Endodermal cell (in vitro differentiated cells): ENCODE measurements at places on chromosomes 5 and 9.

- no peak for DNase-seq
These were observed 124.1 kb upstream of the NR5A1 start for GRCh38 chr9:124631326-124631725.

- no peak for DNase-seq
These were observed 350.9 kb downstream of the GLIS3 start for GRCh38 chr9:3948826-3949556.

DNA sequence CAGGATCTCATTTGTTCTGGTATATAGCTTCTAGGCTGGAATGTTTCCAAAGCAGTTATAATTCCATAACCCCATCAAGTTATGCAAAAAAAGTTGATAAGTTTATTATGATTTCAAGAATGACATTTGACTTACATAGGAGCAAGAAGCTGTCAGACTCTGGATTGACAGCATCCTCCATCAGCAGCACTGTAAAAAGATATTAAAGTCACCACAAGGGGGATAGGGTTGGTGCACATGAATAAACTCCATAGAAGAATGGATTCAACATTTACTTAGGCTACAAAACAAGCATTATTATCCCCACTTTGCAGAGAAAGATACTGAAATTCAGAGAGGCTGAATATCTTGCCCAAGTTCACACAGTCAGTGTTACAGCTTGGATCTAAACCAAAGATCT is 208.9 kb upstream of the SLC30A5 start:
- no peak for DNase-seq

DNA sequence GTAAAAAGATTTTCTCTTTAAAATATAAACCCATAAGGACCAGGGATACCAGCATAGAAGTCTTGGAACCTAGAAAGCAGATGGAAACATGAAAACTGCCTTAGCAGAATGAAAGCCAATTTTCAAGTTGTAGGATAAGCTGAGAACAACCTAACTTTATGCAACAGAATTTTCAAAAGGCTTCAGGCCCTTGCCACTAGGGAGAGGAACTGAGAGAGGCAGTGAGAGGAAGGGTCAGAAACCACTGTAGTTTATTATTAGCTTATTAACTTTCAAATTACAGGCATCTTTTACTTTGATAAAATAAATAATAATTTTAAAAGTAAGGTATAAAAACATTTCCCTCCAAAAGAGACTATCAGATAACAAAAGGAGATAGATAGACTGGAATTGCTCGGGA is 33.4 kb downstream of the FAM81B start:
- DNase-seq: no peak

DNA sequence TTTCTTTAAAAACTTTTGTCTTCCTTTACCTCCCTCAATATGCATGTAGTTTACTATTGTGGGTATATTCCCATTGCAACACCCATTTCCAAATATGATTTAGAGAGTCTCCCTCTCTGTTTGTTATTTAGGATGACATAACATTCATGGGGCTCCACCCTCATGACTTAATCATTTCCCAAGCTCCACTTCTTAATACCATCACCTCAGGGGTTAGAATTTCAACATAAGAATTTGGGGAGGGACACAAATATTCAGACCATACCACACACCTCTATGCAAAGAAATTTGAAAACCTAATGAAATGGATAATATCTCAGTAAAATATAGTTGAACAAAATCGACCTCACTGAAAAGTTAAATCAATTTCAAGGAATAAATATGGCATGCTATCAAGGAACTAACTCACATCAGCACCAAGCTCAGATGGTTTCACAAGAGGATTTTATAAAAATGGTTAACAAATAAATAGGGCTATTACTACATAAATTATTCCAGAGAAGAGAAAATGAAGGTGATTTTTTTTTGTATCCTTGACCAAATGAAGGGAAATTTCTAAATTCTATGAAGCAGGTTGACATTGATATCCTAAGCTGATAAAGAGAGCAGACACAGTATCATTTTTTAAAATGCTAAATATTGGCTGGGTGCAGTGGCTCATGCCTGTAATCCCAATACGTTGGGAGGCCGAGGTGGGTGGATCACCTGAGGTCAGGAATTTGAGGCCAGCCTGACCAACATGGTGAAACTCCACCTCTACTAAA is 20.2 kb upstream of the UBTD2 start:
- DNase-seq: peak; percentile 22

GRCh38 chr9:35814841-35815543 is at the start of gene HINT2:
Gene HINT2 (minus strand): TSS chr9:35815042. CDS start chr9:35814979, 63 bp downstream.
- peak; percentile 99 for DNase-seq

DNA sequence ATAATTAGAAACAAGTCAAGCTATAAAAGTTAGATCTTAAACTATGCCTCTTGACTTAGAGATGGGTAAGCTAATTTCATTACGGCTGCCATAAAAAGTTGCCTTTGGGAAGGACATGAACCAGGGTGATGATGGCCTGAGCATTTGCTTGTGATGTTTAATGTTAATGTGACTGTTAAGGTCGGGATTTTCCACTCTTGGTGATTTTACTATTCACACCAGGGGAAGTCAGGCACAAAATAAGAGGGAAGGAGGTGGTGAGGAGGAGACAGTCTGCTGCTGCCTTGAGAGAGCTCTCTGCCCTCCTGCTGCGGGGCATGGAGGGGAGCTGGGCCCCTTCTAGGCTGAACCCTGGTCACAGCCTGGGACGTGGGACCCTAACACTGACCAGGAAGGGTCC is 34.4 kb downstream of the AHRR start:
- DNase-seq: peak; percentile 36

GRCh38 chr5:136063778-136064465 is 35.1 kb downstream of the TGFBI start:
- DNase-seq: peak; percentile 57

GRCh38 chr5:102802708-102803458 is 47.8 kb downstream of the PAM start:
- DNase-seq: no peak

DNA sequence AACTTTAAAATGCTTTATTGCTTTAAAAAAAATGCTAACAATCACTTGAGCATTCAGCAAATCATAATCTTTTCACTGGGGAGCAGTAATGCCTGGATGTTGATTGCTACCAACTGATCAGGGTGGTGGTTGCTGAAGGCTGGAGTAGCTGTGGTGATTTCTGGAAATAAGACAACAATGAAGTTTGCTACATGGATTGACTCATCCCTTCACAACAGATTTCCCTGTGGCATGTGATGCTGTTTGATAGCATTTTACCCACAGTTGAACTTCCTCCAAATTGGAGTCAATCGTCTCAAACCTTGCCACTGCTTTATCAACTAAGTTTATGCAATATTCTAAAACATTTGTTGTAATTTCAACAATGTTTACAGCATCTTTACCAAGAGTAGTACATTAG is 83.3 kb downstream of the MLLT3 start:
- DNase-seq: no peak

GRCh38 chr5:28809811-28810750 is 1771.7 kb upstream of the CDH9 start:
- DNase-seq: peak; percentile 31

DNA sequence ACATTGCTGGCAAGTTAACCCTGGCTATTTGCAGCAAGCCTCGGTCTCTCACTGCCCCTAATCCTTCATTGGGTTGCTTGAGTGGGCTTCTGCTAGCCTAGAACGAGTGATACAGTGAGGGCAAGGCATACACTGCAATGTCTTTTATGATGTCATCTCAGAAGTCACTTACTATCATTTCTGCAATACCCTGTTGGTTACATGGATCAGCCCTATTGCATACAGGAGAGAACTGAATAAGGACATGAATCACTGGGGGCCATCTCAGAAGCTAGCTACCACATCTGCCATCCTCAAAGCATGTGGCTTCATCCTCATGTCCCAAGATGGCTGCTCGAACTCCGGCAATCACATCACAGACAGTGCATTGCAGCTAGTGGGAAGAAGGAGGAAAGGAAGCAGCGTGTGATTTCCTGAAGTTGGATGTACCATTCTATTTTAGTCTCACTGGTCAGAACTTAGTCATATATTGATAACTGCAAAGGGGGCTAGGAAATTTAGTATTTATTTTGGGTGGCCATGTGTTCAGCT is 33.3 kb upstream of the CDKN2AIPNL start:
- no peak for DNase-seq

DNA sequence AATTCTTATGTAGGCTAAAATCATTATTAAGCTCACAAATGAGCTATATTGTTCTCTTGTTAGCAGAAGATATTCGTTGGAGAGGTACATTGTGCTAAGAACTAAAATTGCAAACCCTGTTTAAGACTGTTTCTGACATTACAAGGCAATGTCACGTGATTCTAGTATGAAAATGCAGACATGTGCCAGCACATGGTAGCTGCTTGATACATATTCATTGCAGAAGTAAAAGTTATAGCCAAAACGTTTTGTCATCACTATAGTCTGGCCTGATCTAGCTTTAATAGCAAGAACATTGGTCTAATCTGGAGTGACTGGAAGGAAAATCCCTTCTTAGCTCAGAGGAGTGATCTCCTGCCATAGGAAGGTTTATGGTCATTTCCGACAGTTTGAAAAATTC is 144.7 kb downstream of the CFAP90 start:
- DNase-seq: no peak

DNA sequence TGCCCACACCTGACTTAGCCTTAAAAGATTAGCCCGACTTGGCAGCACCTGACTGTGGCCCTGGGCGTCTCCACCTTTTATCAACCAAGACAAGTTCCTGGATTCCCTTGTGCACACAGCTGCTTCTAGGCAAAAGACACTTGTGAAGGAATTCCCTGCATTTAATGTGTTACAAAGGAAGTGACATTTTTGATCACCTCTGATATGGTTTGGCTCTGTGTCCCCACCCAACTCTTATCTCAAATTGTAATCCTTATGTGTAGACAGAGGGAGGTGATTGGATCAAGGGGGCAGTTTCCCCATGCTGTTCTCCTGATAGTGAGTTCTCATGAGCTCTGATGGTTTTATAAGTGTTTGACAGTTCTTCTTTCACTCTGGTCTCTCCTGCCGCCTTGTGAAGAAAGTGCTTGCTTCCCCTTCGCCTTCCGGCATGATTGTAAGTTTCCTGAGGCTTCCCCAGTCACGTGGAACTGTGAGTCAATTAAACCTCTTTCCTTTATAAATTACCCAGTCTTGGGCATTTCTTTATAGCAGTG is 2.6 kb upstream of the CPEB4 start:
- DNase-seq: no peak

- DNase-seq: no peak
These were observed 64.7 kb downstream of the FRMD3 start for GRCh38 chr9:83473488-83473971.

GRCh38 chr5:14396066-14396465 is 185.5 kb upstream of the OTULINL start:
- no peak for DNase-seq

GRCh38 chr9:77386187-77386586 is 208.9 kb downstream of the VPS13A start:
- no peak for DNase-seq
